ENCODE measurements at places on chromosomes 12 and 14. TPM values are rescaled to one million over a fixed set of nuclear protein-coding genes. Genes with fewer than 3 reads are reported as not detected.

The OR6C2 gene
- total RNA-seq, result not detected

The GPR84 gene
- not detected for total RNA-seq

The ASB2 gene
- 2.1 TPM for total RNA-seq

The ENDOU gene
- total RNA-seq, result 0.42 TPM

The ERP29 gene
- 26.4 TPM for total RNA-seq

The KRT82 gene
- not detected for total RNA-seq

The ADCY6 gene
- 53.3 TPM for total RNA-seq

The CRADD gene
- total RNA-seq, result 51.0 TPM

The PRKAB1 gene
- total RNA-seq, result 24.5 TPM

The PMCH gene
- total RNA-seq, result not detected

The EVL gene
- total RNA-seq, result 56.5 TPM

The DUSP6 gene
- 85.2 TPM for total RNA-seq

The CCDC175 gene
- total RNA-seq, result not detected

The KCNH3 gene
- total RNA-seq, result 0.21 TPM

The LRRC10 gene
- total RNA-seq, result not detected

The FITM1 gene
- total RNA-seq, result not detected

The HRK gene
- under 0.01 TPM for total RNA-seq

- H3K27ac ChIP-seq, result no peak overlapping the region
- H3K27me3 ChIP-seq, result no peaks in the 10 kb centered on the region
- no peaks in the 10 kb centered on the region for H3K4me1 ChIP-seq
- no peaks in the 10 kb centered on the region for H3K36me3 ChIP-seq
These were observed 206.2 kb downstream of the PELI2 start for GRCh38 chr14:56324454-56324853.

DNA sequence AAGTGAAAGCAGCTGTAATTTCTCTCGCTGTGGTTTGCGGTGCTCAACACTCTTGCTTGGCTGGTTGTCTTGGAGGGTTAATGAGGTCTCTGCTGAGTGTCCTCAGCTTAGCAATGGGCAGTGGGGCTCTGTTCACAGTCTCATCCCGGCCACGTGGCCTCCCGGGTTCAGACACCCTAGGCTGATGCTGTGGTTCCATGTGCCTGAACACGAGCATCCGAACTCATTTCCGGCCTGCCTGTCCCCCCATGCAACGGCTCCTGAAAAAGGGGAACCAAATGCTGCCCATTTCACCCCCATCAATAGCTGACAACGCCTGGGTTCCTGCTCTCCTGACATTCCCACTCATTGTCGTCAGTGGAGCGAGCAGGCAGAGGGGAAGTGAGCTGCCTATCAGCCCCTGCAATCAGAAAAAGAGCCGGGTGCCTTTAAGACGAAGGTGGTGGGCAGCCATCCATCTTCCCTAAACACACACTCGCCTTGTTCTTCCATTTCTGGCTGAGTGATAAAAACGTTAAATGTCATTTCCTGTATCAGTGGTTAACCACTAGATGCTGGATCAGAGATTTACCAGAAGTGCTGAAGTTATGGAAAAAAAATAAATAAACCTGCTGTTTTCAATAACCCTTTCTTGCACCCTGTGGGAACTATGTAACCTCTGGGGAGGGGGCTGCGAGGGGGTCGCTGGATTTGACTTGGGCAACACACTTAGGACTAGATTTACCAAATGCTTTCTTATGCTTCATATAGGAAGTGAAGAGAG is 60.3 kb upstream of the BCL2L14 start:
- H3K4me1 ChIP-seq, result peaks cover 12% of the 10 kb centered on the region
- H3K36me3 ChIP-seq, result no peaks in the 10 kb centered on the region
- no peaks in the 10 kb centered on the region for H3K27me3 ChIP-seq

- H3K27ac ChIP-seq, result no peak overlapping the region
- DNase-seq, result no peak
- H3K4me3 ChIP-seq, result no peak overlapping the region
- H3K27me3 ChIP-seq, result no peaks in the 10 kb centered on the region
- no peaks in the 10 kb centered on the region for H3K4me1 ChIP-seq
These were observed 11.0 kb downstream of the MDM1 start for GRCh38 chr12:68321140-68321539.

- H3K36me3 ChIP-seq, result no peaks in the 10 kb centered on the region
- H3K27me3 ChIP-seq, result no peaks in the 10 kb centered on the region
- H3K27ac ChIP-seq, result peak overlapping the region; percentile 60
These were observed 88.5 kb upstream of the METAP2 start for GRCh38 chr12:95385246-95386035.

DNA sequence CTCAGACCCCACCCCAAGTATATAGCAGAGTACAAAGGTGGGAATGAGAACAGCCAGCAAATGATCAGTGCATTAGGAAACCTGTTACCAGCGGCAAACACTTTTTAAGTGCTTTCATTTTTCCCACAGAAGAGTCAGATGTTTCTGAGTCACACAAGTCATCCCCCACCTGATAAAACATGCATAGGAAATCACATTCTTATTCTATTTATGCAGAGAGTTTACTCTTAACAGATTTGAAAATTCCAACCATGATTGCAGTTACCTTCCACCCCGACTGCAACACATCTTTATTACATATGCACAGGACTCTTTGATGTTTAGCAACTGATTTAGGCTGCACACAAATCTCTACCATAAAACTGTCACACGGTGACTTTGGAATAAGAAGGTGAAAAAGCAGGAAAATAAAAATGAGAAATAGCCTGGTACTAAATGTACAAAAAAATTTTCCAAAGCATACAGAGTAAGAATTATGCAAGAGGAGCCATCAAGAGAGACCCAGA is 236.4 kb downstream of the PAWR start:
- DNase-seq, result no peak
- H3K4me3 ChIP-seq, result no peak overlapping the region
- no peaks in the 10 kb centered on the region for H3K27me3 ChIP-seq

DNA sequence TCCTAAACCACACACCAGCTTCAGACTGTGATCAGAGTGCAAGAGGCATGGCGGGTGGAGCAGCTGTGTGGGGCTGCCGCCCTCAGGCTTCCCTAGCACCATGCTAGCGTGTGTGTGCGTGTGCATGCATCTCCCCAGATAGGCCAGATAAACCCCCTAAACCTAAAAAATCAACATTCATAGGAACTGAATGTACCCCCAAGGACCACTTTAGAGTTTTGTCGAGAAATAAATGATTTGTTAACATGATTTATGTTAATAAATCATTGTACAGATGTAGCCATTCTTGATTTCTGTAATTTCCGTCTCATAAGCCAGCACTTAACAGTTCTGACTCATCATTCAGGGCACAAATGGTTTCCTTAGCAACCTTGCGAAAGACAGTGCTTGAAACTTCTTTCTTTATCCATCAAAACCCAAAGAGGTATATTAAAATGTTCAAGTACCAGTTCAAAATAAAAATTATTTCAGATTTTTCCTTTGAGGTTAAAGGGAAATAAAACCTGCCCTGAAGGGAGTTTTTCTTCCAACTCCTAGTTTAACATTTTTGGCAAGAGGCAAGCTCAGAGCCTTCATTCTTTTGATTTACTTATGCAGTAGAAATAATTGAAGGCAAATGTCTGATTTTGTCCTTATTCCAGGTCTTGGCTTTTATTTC is 206.2 kb upstream of the RGS6 start:
- H3K36me3 ChIP-seq, result no peaks in the 10 kb centered on the region
- peak overlapping the region; percentile 20 for H3K27ac ChIP-seq
- no peaks in the 10 kb centered on the region for H3K4me1 ChIP-seq
- no peaks in the 10 kb centered on the region for H3K27me3 ChIP-seq
- H3K4me3 ChIP-seq, result no peak overlapping the region
- no peak for DNase-seq

DNA sequence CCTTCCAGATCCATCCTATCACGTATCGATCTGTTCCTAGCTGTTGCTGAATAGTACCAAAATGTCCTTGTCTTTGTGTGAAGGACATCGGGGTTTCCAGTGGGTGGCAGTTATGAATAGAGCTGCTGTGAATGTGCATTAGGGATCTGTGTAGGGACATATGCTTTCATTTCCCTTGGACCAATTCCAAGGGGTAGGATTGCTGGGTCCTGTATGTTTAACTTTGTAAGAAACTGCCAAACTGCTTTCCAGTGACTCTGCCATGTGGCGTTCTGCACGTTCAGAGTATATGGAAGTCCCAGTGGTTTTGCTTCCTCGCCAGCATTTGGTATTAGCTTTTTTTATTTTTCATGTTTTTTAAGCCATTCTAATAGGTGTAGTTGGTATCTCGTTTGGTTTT is 28.6 kb downstream of the PACS2 start:
- no peak overlapping the region for H3K4me3 ChIP-seq
- H3K36me3 ChIP-seq, result peaks cover 1% of the 10 kb centered on the region
- H3K27me3 ChIP-seq, result no peaks in the 10 kb centered on the region
- peaks cover 33% of the 10 kb centered on the region for H3K4me1 ChIP-seq

- DNase-seq, result no peak
- no peak overlapping the region for H3K4me3 ChIP-seq
- peaks cover 23% of the 10 kb centered on the region for H3K4me1 ChIP-seq
- no peaks in the 10 kb centered on the region for H3K36me3 ChIP-seq
- H3K27me3 ChIP-seq, result no peaks in the 10 kb centered on the region
These were observed 5.1 kb downstream of the ADCY4 start for GRCh38 chr14:24329736-24330135.

DNA sequence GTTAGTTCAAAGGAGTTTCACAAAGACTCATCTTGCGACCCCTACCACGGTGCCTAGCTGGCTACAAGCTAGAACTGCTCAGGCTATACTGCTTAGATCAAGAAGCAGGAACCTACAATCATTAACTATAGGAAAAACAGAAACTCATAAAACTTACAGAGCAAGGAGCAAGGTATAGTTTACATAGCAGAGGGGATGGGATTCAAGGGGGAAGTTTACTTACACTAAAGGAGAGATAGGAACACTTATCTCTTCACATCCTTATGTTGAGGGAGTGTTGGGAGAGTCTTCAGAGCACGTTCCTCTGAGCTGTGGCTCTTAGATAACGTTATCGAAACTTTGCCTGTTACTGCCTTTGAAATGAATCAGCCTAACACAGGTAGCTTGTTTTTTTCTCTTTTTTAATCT is 58.1 kb downstream of the FSCB start:
- no peaks in the 10 kb centered on the region for H3K4me1 ChIP-seq
- no peaks in the 10 kb centered on the region for H3K27me3 ChIP-seq
- H3K4me3 ChIP-seq, result no peak overlapping the region
- no peaks in the 10 kb centered on the region for H3K36me3 ChIP-seq
- no peak for DNase-seq

- H3K36me3 ChIP-seq, result no peaks in the 10 kb centered on the region
- H3K4me1 ChIP-seq, result no peaks in the 10 kb centered on the region
- H3K4me3 ChIP-seq, result no peak overlapping the region
- no peak overlapping the region for H3K27ac ChIP-seq
These were observed 124.0 kb downstream of the NDUFA12 start for GRCh38 chr12:94879542-94879941.

- no peak overlapping the region for H3K4me3 ChIP-seq
- no peak overlapping the region for H3K27ac ChIP-seq
- H3K4me1 ChIP-seq, result no peaks in the 10 kb centered on the region
- no peaks in the 10 kb centered on the region for H3K27me3 ChIP-seq
- no peak for DNase-seq
These were observed 49.3 kb downstream of the C14orf132 start for GRCh38 chr14:96088481-96088880.

- no peak for DNase-seq
- no peak overlapping the region for H3K27ac ChIP-seq
- H3K4me1 ChIP-seq, result no peaks in the 10 kb centered on the region
- no peak overlapping the region for H3K4me3 ChIP-seq
- H3K27me3 ChIP-seq, result no peaks in the 10 kb centered on the region
These were observed 129.4 kb downstream of the PELI2 start for GRCh38 chr14:56247495-56248200.

- H3K4me1 ChIP-seq, result peaks cover 28% of the 10 kb centered on the region
- no peaks in the 10 kb centered on the region for H3K36me3 ChIP-seq
- peak overlapping the region; percentile 34 for H3K27ac ChIP-seq
- no peak overlapping the region for H3K4me3 ChIP-seq
- no peak for DNase-seq
These were observed 114.9 kb downstream of the SAMD4A start for GRCh38 chr14:54681811-54682261.

- no peak overlapping the region for H3K27ac ChIP-seq
- H3K4me3 ChIP-seq, result no peak overlapping the region
- peaks cover 4% of the 10 kb centered on the region for H3K36me3 ChIP-seq
- H3K27me3 ChIP-seq, result no peaks in the 10 kb centered on the region
These were observed 10.7 kb downstream of the EID3 start for GRCh38 chr12:104314242-104314614.

DNA sequence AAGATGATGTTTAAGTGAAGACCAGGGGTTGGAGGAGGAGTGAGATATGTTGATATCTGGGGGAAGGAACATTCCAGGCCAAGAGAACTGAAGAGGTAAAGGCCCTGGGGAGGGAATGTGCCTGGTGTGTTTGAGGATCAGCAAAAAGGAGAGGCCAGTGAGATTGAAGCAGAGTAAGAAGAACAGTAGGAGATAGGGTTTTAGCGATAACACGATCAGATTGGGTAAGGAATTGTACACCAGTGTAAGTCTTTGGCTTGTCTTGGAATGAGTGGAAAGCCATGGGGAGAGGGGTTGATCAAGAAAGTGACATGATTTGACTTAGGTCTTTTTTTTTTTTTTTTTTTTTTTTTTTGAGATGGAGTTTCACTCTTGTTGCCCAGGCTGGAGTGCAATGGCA is 4.8 kb downstream of the TROAP start:
- H3K27me3 ChIP-seq, result peaks cover 17% of the 10 kb centered on the region
- H3K4me3 ChIP-seq, result no peak overlapping the region
- DNase-seq, result no peak
- peaks cover 22% of the 10 kb centered on the region for H3K4me1 ChIP-seq

GRCh38 chr14:33556382-33557121 is 394.3 kb downstream of the EGLN3 start:
- DNase-seq, result no peak
- no peaks in the 10 kb centered on the region for H3K27me3 ChIP-seq

- peak overlapping the region; percentile 20 for H3K4me3 ChIP-seq
- H3K36me3 ChIP-seq, result no peaks in the 10 kb centered on the region
- H3K4me1 ChIP-seq, result peaks cover 4% of the 10 kb centered on the region
- H3K27ac ChIP-seq, result no peak overlapping the region
These were observed 474 bp downstream of the TRPV4 start for GRCh38 chr12:109832541-109833306.

- H3K27me3 ChIP-seq, result no peaks in the 10 kb centered on the region
- no peak overlapping the region for H3K27ac ChIP-seq
- no peaks in the 10 kb centered on the region for H3K36me3 ChIP-seq
- no peak for DNase-seq
- no peaks in the 10 kb centered on the region for H3K4me1 ChIP-seq
These were observed 117.3 kb upstream of the LMNTD1 start for GRCh38 chr12:25670076-25671055.

GRCh38 chr14:23396781-23397407 is 11.2 kb downstream of the MYH6 start:
- no peak overlapping the region for H3K27ac ChIP-seq
- no peaks in the 10 kb centered on the region for H3K4me1 ChIP-seq

Data from tibial nerve (tissue), 4 donors.